ENCODE measurements at places on chromosomes 1 and 21. TPM values are rescaled to one million over a fixed set of nuclear protein-coding genes. Genes with fewer than 3 reads are reported as not detected.

Gene NUF2
- total RNA-seq: not detected

Gene SELL
- total RNA-seq: 4.2 TPM

Gene APOBEC4
- total RNA-seq: not detected

DNA sequence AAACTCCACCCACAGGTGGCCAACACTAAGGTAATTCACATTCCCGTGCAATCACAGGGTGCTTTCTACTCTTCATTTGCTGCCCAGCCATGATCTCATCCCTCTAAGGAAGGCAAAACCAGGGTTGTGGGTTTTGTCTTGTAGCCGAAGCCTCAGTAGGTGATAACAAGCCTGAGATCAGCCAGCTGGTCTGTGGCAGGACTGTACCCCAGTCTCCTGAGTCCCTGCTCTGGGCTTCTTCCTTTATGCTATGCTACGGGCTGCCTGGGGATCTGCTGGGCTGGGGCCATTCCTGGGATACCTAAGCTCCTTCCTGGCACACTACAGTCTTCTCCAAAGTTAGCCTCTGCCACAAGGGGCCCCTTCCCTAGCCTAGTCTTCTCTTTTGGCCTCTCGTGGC, 9.8 kb downstream of the PPFIA4 start:
- no peaks in the 10 kb centered on the region for H3K36me3 ChIP-seq
- no peak overlapping the region for H3K27ac ChIP-seq
- H3K27me3 ChIP-seq: no peaks in the 10 kb centered on the region
- H3K4me1 ChIP-seq: peaks cover 33% of the 10 kb centered on the region
- H3K4me3 ChIP-seq: no peak overlapping the region

GRCh38 chr1:7610936-7611335, 160.2 kb upstream of the VAMP3 start:
- no peaks in the 10 kb centered on the region for H3K27me3 ChIP-seq
- DNase-seq: no peak
- no peaks in the 10 kb centered on the region for H3K36me3 ChIP-seq

Gene LRRC7
- total RNA-seq: 0.35 TPM

- H3K4me1 ChIP-seq: no peaks in the 10 kb centered on the region
- H3K27me3 ChIP-seq: no peaks in the 10 kb centered on the region
- no peak overlapping the region for H3K27ac ChIP-seq
- H3K36me3 ChIP-seq: no peaks in the 10 kb centered on the region
- DNase-seq: no peak
- no peak overlapping the region for H3K4me3 ChIP-seq
Measured at GRCh38 chr1:107894605-107895004, 70.4 kb downstream of the VAV3 start.
